ENCODE measurements at places on chromosomes 2 and 18.

DNA sequence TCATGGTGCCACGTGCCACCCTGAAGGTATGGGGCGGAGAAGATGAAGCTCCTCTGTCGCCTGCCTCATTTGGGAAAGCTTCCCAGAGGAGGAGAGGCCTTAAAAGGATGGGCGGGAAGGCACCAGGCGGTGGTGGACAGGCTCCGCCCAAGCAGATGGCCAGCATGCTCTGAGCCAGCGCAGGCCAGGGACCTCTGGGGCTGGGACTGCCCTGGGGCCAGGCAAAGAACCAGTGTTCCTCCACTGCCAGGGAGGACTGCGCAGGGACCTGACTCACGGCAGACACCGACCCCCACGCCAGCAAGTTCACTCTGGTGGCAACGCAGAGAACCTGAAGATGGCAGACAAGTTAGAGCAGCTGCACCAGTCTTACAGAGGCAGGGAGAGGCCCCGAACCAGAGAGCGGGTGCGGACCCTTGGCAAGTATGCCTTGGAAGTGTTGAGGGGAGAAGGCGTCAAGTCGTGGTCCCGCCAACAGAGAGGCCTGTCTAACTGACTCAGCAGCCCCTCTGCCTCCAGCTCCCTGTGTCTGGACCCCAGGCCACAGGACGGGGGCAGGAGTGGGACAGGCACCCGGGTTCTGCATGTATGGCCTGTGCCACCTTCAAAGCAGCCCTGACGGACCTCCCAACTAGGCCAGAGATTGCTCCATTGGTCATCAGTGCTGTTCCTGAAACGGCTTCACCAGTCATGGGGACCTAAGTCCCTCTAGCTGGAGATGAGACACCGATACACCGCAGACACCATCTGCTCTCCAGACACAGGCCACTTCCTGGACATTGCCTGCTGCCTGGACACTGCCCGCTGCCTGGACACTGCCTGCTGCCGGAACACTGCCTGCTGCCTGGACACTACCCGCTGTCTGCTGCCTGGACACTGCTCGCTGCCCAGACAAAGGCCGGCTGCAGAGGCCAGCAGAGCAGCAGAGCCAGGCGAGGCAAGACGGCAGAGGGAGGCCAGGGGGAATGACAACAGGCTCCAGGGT lies 124.7 kb downstream of the HDAC4 start:
- peak; percentile 60 for DNase-seq

- no peak for DNase-seq
Measured at GRCh38 chr18:78526923-78527711, 452.5 kb upstream of the SALL3 start.

GRCh38 chr2:190318514-190318913 lies 1.1 kb downstream of the HIBCH start:
- no peak for DNase-seq

- DNase-seq: peak; percentile 65
Measured at GRCh38 chr2:175836361-175836760, 165.7 kb downstream of the LNPK start.

DNA sequence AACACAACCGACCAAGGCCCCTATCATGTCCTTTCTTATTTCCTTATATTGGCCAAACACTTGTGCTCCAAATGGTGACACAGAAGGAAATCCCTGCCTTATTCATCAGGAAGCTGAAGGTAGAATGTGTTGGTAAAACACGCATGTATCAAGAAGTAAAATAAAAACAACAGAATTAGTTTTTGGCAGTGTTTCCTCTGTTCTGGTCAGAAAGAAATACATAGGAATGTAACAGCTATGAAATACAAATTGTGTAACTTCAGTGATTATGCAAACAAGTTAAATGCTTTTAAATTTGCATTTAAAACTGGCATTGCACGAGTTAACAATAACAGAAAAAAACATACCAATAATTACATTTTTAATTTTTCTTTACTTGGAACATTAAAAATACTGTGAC lies 19.3 kb downstream of the ST6GAL2 start:
- no peak for DNase-seq

DNA sequence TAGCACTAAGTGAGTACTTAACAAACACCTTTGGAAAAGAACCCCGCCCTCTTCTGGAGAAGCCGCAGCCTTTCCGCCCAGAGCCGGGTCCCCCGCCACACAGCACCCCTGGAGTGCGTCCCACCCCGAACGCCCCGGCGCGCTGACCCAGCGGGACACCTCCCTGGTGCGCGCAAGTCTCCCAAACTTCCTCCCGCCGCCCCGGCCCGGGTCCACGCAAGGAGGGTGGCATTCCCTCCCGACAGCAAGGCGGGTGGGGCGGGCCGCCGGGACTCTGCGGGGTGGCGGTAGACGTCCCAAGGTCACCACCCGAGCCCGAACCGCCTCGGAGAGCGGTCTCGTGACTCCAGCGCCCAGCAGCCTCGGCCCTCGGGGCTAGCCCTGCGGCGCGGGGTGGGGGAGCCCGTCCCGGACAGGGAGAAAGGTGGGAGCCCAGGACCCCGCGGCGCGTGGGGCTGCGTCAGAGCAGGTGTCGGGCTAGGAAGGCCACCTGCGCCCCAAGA lies 598 bp downstream of the CCDC93 start:
- peak; percentile 30 for DNase-seq

GRCh38 chr2:120908314-120908975 lies 172.8 kb downstream of the GLI2 start:
- peak; percentile 43 for DNase-seq

DNA sequence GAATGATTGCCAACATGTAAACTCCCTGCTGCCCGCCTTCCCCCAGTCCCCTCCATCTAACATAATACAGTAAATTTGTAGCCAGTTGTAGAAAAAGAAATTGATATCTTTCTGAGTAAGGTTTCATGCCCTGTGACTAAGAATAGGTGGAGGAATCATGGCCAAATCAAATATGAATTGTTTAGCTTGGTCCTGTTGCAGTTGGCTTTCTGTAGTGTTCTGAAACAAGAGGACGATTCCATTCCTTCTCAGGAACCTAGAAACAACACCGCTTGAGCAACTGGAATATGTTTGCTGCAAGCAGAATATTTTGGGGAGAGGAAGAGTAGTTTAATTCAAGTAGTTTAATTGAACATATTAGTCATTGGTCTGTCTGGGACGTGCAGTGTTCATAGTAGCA lies 7.0 kb upstream of the DRC1 start:
- DNase-seq: no peak

- DNase-seq: no peak
Measured at GRCh38 chr18:40404284-40404683, 1550.8 kb upstream of the PIK3C3 start.

DNA sequence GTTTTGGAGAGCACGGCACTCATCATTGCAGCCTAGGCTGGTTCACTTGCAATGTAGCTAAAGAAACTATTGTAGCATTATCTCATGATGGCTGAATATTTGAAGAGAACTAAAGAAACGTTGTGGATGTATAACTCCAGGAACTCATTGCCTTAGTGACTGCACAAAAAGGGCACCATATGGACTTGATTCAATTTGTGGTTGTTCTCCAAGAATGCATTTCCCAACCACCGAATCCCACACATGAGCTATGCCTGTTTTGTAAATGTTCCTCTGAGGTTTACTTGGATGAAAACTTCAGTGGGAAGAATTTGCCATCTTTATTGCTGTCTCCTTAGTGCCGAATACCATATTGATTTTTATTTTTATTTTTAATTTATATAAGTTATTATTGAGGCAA lies 43.5 kb downstream of the DOK6 start:
- DNase-seq: peak; percentile 26

DNA sequence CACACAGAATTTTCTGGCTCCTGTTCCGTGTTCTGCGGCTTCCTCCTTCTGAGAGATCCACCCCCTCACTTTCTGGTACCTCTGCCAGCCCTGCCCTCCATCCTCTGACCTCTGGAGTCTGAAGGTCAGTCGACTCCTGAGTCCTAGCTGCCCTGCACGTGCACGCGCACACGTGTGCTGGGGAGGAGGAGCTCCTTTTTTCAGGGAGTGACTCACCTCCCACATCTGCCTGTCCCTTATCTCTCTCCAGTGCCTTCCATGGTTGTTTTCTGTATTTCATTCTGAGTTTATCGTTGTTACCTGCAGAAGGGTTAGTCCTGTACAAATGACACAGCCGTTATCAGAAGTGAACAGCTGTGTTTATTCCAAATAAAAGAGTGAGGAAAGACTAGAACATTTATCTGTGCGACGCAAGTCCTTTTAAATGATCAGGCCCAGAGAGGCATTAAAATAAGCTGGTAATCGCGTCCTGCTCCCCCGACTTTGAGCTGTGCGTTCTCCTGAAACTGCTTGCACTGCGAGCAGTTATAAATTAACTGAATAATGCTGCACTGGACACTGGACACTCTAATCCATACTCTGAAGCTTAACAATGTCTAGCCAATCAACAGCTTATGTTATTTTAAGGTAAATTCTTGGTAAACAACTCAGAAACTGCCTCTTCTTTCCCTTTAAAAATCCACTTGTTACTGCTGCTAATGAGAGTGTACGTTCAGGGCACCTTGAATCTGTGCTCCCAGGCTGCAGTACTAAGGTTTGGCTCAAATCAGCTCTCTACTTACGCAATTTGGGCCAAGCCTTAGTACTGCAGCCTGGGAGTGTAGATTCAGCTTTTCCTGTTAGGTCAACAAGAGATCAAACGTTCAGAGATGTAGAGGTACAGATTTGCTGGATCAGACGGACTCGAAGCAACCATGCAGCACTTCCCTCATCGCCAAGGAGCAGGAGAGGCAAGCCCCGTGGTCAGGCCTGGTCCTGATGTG lies 72.5 kb downstream of the GALR1 start:
- DNase-seq: no peak

- no peak for DNase-seq
Measured at GRCh38 chr2:201208563-201209252, 25.8 kb downstream of the CASP10 start.

DNA sequence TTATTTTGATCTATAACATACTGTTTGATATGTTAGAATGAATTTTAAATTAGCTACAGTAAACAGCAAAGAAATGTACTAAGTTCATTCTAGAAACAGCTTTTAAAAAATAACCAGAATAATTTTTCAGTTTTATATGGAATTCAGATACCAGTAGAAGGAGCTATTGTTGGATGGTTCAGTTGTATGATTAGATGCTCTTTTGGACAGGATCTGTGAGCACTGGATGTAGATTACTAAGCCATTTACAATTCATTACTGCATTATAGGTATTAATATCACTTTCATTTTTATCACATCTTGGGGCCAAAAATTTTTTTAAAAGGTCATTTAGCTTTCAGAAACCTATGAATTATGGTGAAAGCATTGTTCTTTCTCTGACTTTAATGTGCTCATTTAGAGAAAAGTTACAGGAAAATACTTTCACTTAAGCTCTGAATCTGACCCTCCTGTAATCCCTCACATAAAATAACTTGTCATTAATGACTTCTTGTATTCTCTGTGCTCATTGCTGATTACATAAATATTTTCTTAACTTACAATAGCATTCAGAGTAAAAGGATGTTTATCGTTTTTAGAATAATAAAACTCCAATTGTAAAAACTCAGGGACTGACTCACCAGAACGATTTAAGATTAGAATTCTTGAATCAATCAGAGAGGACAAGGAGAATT lies 750.2 kb downstream of the SLC4A3 start:
- no peak for DNase-seq

DNA sequence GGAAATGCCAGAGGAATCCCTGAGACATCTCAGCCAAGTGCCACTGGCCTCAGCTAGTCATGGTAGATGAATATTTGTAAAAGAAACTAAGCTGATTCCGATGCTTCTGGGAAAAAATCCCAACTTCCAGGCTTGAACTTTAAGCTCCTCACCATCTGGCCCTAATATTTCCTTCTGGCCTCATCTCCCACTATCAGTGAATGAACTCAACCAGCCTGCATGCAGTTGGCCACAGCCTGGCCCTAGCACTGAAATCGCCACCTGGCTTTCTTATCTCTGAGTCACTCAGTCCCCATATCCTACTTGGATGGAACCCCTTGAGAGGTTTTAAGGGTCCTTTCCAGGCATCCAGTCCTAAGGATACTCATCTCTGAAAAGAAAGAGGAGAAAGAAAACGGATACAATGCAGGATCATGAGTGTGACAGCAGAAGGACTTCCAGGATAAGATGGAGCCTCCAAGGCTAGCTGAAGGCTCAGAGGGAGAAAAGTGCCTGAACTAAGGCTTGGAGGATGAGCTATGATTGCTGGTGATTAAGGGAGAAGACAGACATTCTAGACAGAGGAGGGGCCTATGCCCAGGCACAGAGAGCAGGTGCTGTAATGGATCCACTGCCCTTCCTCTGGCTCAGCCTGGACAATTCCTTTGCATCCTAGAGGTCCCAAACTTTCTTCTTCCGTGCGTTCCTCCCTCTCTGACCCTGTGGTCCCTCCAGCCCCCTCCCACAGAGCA lies 141.5 kb upstream of the MYCN start:
- no peak for DNase-seq

- DNase-seq: no peak
Measured at GRCh38 chr2:240302933-240303595, 132.4 kb upstream of the GPC1 start.

DNA sequence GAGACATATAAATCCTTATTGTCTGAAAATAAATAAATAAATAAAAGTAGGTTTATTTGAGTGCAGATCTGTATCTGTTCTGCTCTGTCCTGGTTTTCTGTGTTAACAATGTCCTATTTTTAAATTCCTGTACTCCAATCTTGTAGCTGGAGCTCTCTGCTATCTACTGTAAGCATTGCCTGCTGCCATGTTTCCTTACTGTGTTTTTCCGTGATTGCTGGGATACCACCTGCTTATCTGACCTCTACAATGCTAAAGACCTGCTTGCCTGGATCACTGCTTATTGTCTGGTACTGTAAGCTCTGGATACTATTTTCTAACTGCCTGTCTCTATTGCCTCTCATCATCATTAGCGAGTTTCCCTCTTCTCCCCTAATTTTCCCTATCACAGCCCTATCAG lies 11.6 kb downstream of the PTPN4 start:
- no peak for DNase-seq

DNA sequence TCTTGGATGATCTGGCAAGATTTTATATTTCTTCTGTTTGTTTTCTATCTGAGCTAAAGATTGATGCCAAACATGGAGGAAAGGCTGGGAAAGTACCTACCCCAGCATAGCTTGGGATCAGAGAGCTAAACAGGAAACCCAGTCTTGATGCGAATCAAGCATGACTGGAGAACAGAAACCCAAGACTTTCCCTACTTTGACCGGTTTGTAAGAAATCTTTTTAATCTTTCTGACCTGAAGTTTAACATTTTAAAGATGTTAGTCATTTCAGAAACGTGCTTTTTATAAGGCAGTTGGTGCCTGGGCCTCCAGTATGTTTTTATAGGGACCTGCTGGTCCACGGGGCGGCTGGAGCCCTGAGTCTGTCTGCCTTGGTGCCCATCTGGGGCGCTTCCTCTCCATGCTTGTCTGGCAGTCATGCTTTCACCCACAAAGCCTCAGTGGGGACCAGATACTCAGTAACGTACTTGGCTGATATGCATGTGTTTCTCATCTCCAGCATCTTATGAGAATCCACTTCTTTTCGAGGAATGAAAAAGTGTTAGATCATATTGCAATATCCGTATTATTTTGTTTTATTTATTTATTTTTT lies 266.5 kb downstream of the PTGR3 start:
- peak; percentile 39 for DNase-seq

GRCh38 chr2:241354668-241355658 lies 1.1 kb upstream of the FARP2 start:
- peak; percentile 64 for DNase-seq

Measured in fibroblast of skin of back (primary cell).